HFF-Myc (cell line): ENCODE measurements at places on chromosomes 7 and 10.
A peak's percentile ranks its signal among the peaks of the same experiment; 100 is the strongest.

- no peak for DNase-seq
These were observed 124.0 kb downstream of the RELN start for GRCh38 chr7:103865442-103865841.

DNA sequence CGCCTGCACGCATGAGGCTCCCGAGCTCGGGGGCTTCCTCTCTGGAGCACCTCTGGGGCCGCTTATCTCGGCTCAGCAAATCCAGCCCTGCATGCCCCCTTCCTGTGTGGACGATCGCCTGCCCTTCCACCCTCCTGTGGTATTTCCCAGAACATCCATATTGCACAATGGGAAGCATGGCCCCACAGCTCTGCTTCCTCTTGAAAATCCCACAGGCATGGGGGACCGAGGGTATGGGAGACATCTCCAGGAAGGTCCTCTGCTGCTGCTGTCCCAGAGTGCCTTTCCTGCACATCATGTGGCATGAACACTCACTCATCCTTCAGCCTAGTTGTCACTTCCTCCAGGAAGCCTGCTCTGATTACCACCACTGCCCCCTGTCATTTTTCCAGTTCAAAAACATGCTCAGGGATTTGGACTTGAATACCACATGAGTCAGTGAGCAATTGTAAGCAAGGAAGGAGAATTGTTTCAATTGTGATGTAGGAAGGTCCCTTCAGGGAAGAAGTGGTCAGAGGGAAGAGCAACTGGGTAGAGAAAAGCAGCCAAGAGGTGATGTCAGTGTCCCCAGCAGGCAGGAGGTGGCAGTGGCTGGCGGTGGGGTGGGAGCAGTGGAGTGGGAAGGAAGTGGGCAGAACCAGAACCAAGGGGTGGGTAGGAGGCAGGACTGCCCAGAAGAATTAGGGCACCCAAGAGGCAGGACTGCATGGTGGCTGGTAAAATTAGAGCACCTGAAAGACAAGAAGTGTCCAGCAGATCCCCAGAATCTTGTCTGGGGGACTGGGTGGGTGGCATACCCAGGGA lies 67.5 kb upstream of the ZMIZ1 start:
- no peak for DNase-seq

DNA sequence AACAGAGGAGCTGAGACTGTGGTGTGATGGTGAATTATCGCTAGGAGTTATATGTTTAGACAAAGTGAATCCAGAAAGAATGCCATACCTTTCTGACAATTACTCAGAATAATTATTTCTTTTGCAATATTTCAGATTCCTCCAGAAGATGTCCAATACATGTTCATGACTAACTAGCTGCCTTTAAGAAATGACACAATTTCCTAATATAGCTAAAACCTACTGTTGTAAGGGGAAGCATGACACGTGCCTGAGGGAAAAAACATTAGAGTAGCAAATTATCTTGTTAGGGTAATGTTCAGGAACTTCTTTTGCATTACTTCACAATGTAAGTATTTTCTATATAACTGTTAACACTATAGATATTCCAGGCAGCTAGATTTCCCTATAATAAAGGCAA lies 150.3 kb downstream of the COL28A1 start:
- DNase-seq: no peak

DNA sequence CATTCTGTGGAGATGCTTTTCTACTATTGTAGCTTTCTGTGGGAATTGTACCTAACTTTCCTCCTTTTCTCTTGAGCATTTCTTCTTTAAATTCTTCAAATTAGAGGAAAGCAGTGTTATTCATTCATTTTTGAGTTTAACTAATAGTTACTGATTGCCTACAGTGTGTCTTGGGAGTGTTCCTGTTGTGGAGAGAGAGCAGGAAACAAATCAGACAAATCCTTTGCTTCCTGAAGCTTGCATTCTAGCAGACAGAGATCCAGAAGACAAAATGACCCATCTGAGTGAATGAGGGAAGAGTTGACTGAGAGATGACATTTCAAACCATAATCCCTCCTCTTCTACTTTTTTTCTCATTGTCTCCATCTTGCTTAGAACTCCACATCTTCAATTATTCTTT lies 170.4 kb downstream of the SUGCT start:
- no peak for DNase-seq

DNA sequence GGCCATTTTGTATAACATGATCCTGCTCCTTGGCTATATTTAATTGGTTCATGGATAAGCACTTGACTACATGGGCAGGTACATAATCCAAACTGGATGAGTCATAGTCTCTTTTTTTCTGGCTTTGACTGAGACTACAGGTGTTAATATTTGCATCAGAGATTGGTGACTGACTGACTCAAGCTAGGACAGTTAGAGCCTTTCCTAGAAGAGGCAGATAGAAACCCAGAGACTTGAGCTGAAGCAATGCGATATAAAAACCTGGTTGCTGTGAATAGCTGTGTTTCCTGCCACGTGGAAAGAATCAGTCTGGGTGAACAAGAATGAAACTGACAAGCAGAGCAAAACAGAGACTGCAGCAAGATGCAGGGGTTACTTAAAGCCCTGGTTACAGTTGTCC lies 81.0 kb downstream of the SAMD9 start:
- no peak for DNase-seq

DNA sequence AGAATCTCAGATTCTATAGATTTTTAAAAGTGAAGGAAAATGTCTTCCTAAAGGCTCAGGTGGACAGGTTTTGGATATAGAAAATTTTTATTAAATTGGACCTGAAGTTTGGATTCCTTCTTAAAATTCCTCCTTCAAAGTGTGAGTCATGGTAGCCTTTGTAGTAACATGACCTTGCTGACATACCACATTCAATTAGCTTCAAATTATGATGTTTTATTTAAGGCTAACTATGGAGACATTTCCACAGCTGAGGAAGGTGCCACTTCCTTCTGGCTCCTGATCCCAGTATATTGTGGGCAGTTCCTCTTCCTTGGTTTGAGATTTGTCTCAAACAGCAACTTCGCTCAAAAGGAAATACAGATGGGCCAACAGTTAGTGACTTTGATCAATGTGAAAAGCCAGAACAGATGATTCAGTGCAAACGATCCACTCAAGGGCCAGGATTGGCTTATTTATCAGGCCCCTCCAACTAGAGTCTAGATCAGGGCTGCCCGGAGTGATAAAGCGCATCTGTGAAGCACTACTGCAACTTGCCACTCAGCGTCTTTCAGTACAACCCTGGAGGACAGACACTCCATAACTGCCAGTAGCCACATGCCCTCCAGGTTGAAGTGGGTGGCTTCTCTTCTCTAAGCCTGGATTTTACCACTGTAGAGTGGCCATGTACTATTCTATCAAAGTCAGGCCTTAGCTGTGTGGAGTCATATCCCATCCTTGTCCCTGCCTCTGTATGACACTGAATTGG lies 573.5 kb downstream of the KIF20B start:
- peak; percentile 4 for DNase-seq

DNA sequence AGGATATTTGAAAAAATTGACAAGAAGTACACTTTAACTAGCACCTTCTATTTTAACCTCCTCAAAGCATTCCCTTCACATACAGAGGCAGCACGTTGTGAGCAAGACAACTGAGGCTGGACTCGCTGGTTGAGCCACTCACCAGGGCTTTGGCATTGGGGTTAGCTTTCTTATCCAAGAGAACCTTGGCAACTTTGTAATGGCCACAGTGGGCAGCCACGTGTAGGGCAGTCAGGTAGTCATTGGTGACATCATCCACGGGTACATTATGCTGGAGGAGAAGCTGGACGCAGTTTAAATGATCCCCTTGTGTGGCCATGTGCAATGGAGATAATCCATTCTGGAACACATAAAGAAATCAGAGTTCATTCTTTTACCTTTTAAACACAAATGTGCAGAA lies 181.8 kb downstream of the ANK3 start:
- no peak for DNase-seq

- no peak for DNase-seq
These were observed 128.8 kb downstream of the LHPP start for GRCh38 chr10:124590216-124591122.

GRCh38 chr7:28774261-28774988 lies 183.7 kb downstream of the TRIL start:
- DNase-seq: no peak

DNA sequence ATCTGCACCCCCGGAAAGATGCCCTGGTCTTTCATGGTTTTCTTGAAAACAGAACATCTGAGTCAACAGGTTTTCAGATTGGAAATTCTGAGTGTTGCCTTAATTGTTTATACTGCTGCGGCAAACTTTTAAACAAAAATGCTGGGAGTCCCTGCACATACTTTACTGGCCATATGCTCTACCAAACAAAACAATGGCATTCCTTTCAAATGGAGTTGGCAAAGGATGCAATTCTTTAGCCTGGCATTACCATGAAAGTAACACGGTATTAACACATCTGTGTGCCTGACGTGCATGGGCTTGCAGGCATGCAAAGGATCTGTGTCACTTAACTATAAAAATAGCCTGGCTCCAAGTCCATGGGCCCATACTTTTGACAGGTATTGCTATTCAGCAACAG lies 4.2 kb downstream of the INHBA start:
- DNase-seq: no peak

- DNase-seq: peak; percentile 47
These were observed 381.1 kb upstream of the ZMIZ1 start for GRCh38 chr10:78687626-78688025.

DNA sequence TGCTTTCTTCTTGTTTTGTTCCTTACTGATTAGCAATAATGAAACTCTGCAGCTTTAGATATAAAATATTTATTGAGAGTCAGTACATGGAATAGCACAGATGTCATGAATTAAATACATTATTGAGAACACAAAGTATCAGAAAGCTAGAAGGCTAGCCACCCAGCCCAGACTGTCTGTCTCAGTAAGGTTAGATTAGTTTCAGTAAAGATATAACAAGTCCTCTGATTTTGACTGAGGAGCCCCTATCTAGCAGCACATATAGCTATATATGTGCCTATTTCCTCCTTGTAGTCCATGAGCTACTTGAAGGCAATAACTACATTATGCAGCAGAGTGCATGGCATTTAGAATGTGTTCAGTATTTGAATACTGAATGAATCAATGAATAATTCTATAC lies 81.3 kb downstream of the NRCAM start:
- DNase-seq: no peak

DNA sequence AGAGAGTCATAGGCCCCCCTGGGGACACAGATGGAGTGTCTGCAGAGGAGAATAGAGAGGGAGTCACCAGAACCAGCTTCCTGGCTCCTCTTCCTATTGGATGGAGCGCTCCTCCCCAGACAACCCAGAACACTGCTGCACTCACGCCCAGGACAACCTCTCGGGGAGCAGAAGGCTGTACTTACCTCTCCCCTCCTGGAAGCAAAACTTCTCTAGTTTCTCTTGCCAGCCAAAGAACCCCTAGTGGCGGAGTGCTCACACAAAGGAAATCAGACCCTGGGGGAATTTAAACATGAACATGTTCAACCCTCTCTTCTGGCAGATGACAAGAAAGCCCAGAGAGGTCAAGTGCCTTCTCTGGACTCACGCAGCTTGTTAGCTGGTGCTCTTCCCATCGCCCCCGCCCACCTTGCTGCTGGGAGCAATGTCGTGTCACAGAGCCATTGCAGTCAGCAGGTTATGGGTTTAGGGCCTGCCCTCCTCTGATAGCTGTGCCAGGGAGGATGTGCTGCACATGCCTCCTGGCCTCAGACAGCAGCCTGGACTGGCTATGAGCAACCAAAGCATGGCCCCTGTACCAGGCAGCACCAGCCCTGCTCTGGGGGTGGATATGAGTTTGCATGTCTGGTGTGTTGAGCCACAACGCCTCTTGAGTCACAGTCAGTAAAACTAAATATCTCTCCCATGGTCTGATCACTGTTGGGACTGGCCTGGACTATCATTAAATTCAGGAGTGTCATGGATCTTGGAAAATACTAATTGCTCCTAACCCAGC lies 84.4 kb downstream of the SLIT1 start:
- DNase-seq: no peak

DNA sequence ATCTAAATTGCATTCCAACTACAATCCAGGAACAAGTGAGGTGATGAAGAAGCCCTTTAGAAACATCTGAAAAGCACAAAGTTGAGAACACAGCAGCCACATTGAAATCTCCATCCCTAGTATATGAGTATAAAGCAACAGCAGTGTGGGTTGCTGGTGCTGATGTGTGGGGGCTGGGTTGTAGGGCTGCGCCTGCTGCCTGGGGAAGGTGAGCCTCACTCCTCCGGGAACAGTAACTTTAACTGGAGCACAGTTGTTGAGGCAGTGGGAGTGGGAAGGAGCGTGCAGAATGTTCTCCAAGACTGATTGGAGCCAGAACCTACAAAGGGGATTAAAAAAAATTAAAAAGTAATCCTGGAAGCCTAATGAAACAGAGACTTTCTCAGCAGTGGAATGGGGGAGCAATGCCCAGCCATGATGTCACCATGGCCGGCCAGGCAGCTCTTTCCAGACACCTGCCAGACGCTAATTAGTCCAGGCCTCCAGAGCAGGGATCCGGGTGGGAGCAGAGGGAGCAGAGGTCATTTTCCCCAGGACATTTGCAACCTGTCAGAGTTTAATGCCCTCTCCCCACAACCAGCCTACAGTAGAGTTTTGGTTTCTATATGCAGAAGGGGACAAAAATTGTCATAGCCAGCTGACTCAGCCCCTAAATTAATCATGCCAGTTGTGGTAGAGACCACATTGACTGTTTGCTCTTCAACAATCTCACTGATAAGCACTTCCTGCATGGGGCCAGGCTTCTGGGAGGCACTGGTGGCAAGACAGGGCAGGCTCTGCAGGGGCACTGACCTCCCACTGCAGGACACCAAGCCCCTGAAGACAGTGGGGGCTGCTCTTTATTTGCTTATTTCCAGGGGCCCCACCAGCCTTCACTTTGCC lies 133.0 kb upstream of the ZNF32 start:
- no peak for DNase-seq

DNA sequence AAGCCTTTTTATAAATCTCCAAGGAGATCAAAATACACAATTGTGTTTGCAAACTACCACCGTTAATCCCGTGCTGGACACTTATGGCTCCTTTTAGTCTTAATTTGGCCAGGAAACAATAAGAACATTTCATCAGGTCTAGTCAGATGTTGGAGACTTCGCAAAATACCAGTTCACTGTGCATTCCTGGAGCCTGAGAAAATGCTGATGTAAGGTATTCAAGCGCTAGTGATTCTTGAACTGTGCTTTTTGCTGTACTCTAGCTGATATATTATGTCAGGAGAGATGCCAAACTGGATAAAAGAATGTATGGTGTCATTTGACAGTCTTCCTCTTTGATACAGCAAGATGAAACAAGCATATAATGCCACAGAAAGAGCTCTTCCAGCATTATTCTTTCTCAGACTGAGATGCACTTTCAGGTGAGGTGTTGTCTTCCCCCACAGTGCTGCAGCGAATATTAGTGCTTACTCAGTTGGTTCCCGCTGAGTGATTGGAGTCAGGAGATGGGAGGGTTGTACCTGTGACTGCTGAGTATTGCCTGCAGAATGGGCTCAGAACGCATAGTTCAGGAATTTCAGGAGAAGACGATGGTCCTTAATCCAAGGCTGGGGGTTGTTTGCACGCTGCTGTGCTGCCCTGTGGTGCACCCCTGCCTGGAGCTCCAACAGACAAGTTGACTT lies 59.2 kb downstream of the OGDH start:
- DNase-seq: no peak

- no peak for DNase-seq
These were observed 328.9 kb upstream of the KCND2 start for GRCh38 chr7:119943942-119944600.

- DNase-seq: no peak
These were observed 435.4 kb upstream of the CNTNAP2 start for GRCh38 chr7:145681159-145681558.
